Activated CD8-positive, alpha-beta T cell treated with anti-CD3 and anti-CD28 coated beads for 36 hours (primary cell): ENCODE measurements at places on chromosomes 11 and 22. TPM values are rescaled to one million over a fixed set of nuclear protein-coding genes. Genes with fewer than 3 reads are reported as not detected.

GRCh38 chr11:12160680-12161079 is 50.3 kb downstream of the MICAL2 start:
- no peaks in the 10 kb centered on the region for H3K27me3 ChIP-seq
- no peak for DNase-seq
- no peak overlapping the region for H3K4me3 ChIP-seq
- peaks cover 55% of the 10 kb centered on the region for H3K4me1 ChIP-seq

GRCh38 chr22:19207884-19208283 is 29.3 kb upstream of the SLC25A1 start:
- peaks cover 12% of the 10 kb centered on the region for H3K27me3 ChIP-seq
- no peaks in the 10 kb centered on the region for H3K4me1 ChIP-seq
- no peak overlapping the region for H3K27ac ChIP-seq
- no peak overlapping the region for H3K4me3 ChIP-seq

- no peaks in the 10 kb centered on the region for H3K27me3 ChIP-seq
- peak overlapping the region; percentile 69 for H3K27ac ChIP-seq
- H3K4me1 ChIP-seq, result peaks cover 60% of the 10 kb centered on the region
- peaks cover 18% of the 10 kb centered on the region for H3K36me3 ChIP-seq
- DNase-seq, result peak; percentile 41
Observed at GRCh38 chr22:24284747-24285203, 14.1 kb downstream of the SPECC1L start.

GRCh38 chr11:1773131-1773993 is 9.6 kb upstream of the CTSD start:
- H3K4me1 ChIP-seq, result peaks cover 14% of the 10 kb centered on the region
- H3K4me3 ChIP-seq, result no peak overlapping the region
- no peaks in the 10 kb centered on the region for H3K27me3 ChIP-seq
- no peak for DNase-seq

DNA sequence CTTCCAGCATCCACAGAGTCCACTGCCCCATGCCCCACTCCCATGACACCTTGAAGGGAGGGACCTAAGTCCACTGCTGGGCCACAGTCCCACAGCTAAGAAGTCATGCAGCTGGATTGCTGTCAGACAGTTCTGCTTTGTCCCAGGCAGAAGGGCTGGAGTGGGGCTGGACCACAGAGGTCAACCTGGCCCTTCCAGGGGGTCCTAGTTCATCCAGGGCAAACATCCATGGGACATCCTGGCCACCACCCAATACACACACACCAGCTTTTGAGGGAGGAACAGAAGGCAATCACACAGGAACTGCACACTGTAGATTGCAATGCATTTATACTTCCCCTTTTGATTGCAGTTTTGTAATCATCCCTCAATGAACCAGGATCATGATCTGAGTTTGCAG is 11.3 kb upstream of the APOL4 start:
- no peak for DNase-seq
- H3K4me1 ChIP-seq, result peaks cover 9% of the 10 kb centered on the region
- no peak overlapping the region for H3K27ac ChIP-seq
- no peak overlapping the region for H3K4me3 ChIP-seq
- no peaks in the 10 kb centered on the region for H3K36me3 ChIP-seq
- peaks cover 15% of the 10 kb centered on the region for H3K27me3 ChIP-seq

DNA sequence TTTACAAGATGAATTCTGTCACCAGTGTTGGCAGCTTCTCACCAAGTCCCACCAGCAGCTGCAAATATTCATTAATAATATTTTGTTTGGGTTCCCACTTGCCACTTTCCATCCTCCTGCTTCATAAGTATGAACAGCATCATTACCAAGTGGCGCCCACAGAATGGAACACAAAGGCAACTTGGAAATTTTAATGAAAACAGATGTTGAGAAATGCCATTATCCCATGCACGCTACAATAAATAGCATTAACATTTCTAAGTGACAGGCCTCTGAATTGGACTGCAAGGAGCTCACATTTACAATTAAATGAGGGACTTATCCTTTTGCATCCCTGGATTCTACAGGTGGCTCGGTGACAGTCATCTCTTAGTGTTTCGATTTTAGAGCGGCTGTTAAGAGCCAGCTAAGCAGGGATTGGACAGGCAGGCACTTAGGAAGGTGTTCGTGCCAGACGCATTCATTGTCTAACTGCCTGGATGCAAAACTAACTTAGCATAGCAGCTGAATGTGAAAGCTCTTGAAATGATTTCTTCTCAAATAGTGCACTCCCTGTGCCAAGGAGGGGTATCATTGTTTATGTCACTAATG is 170.3 kb downstream of the KIRREL3 start:
- peaks cover 3% of the 10 kb centered on the region for H3K27me3 ChIP-seq
- no peaks in the 10 kb centered on the region for H3K36me3 ChIP-seq
- no peak overlapping the region for H3K27ac ChIP-seq

- H3K4me3 ChIP-seq, result no peak overlapping the region
- no peak overlapping the region for H3K27ac ChIP-seq
- no peaks in the 10 kb centered on the region for H3K36me3 ChIP-seq
- H3K4me1 ChIP-seq, result peaks cover 4% of the 10 kb centered on the region
- DNase-seq, result peak; percentile 28
Observed at GRCh38 chr11:71580057-71581003, 2.3 kb downstream of the KRTAP5-11 start.

DNA sequence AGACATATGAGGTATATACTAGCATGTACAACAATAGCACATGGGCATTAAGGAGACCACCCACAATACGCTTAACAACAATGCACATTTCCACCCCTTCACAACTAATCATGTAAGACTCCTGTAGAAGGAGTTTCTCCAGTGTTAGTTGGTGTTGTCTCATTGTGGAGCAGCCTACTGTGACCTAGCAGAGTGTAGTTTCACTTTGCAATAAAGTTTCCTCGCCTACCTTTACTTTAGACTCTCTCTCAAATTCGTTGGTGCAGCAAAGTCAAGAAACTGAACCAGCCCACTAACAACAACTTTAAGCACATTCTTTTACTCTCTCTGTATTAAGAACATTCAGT is 863.6 kb downstream of the FAM181B start:
- H3K27me3 ChIP-seq, result peaks cover 2% of the 10 kb centered on the region
- DNase-seq, result no peak
- H3K27ac ChIP-seq, result peak overlapping the region; percentile 99
- H3K36me3 ChIP-seq, result peaks cover 7% of the 10 kb centered on the region
- peak overlapping the region; percentile 76 for H3K4me3 ChIP-seq

DNA sequence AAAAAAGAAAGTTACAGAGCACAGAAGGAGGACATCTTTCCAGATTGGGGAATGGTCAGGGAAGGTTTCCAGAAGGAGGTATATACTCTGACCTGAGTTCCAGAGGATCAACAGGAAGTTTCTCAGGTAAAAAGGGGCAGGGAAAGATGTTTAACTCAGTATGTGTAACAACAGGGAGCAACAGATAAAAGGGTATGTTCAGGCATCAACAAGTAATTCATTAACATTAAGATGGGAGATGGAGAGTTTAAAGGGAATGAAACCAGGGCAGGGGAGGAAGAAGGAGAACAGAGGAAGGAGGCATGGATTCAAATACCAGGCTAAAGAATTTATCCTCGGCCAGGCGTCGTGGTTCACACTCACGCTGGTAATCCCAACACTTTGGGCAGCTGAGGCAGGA is 2.5 kb upstream of the DENND5A start:
- DNase-seq, result no peak
- peaks cover 9% of the 10 kb centered on the region for H3K4me1 ChIP-seq
- peaks cover 3% of the 10 kb centered on the region for H3K27me3 ChIP-seq
- H3K36me3 ChIP-seq, result peaks cover 6% of the 10 kb centered on the region
- no peak overlapping the region for H3K27ac ChIP-seq
- no peak overlapping the region for H3K4me3 ChIP-seq

DNA sequence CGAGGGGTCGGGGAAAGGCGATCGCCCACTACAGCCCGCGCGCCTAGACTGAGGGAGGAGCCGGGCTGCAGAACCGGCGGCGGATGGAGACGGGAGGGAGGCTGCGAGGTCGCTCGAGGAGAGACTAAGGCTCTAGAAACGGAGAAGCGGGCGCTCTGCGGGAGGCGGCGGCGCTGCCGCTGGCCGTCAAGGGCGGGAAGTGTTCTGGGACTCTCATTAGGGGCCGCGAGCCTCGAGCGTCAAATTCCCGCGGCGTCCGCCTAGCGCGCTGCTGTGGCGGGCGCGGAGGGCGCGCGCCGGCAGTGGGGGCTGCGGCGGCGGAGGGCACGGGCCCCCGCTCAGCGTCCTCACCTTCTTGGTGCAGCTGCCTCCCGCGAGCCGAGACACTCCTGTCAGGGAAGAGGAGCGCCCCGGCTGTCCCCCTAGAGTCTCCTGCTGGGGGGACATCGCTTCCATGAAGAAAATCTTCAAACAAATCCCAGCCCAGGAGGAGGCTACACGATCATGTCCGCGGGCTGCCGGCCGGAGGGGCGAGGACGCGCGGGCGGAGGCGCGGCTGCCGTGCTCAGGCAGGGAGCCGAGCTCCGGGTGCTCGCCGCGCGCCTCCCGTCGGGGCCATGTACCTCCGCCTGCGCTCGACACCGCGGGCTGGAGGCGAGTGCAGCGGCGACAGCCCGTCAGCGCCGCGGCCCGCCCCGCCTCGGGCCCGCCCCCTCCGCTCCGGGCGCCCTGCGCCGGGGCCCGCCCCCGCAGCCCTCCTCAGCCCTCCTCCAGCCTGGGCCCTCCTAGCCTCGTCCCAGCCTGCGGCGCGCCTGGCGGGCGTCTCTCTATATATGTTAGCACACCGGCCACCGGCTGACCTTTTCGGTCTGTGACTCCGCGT is at the start of gene ARHGAP20:
Gene ARHGAP20 (minus strand): TSS at position 662 of the 883 bp plus-strand sequence. CDS start 206 bp downstream, at position 456.
- peaks cover 13% of the 10 kb centered on the region for H3K4me1 ChIP-seq
- no peaks in the 10 kb centered on the region for H3K36me3 ChIP-seq
- peaks cover 62% of the 10 kb centered on the region for H3K27me3 ChIP-seq
- peak within 1 kb of the TSS; percentile 63 for H3K4me3 ChIP-seq

DNA sequence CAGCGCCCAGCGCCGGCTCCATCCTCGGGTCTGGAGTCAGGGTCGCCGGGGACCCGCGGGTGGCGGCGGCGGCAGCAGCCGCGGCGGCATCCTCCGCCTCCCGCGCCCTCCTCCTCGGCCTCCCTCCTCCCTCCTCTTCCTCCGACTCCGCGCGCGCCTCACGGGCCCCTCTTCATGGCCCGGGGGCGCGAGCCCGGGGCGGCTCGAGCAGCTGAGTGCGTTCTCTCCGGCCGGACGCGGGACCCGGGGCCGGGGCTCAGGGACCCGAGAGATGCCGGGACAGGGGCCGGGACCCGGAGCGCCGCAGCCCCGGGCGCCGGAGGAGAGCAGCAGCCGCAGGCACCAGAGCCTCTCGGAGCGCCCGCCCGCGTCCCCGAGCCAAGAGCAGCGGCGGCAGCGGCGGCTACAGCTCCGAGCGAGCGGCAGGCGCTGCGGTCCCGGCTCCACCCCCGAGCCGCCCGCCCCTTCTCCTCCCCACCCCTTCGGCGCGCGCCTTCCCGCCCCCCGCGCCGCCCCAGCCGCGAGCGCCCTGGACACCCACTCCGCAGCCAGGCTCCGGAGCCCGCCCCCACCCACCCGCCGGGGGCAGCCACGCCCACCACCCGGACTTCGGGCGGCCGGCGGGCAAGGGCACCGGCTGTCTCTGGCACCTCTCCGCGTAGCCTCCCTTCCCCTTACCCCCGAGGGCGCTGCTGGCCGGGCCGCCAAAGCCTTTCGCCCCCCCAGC is at the start of gene CHST1:
Gene CHST1 (minus strand): TSS at position 417 of the 727 bp plus-strand sequence. CDS start 14,699 bp downstream, outside the sequence.
- H3K4me1 ChIP-seq, result peaks cover 7% of the 10 kb centered on the region
- peaks cover 46% of the 10 kb centered on the region for H3K27me3 ChIP-seq
- peak; percentile 16 for DNase-seq
- H3K27ac ChIP-seq, result no peak within 1 kb of the TSS

- no peaks in the 10 kb centered on the region for H3K4me1 ChIP-seq
- no peak overlapping the region for H3K27ac ChIP-seq
- H3K4me3 ChIP-seq, result no peak overlapping the region
- no peaks in the 10 kb centered on the region for H3K27me3 ChIP-seq
- peaks cover 4% of the 10 kb centered on the region for H3K36me3 ChIP-seq
Observed at GRCh38 chr11:17898782-17899181, 114.1 kb downstream of the SERGEF start.

GRCh38 chr11:102581066-102581465 is 44.1 kb downstream of the MMP20 start:
- H3K27me3 ChIP-seq, result no peaks in the 10 kb centered on the region
- H3K27ac ChIP-seq, result no peak overlapping the region
- H3K4me1 ChIP-seq, result peaks cover 22% of the 10 kb centered on the region

GRCh38 chr11:115919341-115920091 is 415.3 kb upstream of the CADM1 start:
- peaks cover 5% of the 10 kb centered on the region for H3K27me3 ChIP-seq
- H3K36me3 ChIP-seq, result no peaks in the 10 kb centered on the region
- no peak overlapping the region for H3K4me3 ChIP-seq
- H3K27ac ChIP-seq, result peak overlapping the region; percentile 70
- peak; percentile 18 for DNase-seq

DNA sequence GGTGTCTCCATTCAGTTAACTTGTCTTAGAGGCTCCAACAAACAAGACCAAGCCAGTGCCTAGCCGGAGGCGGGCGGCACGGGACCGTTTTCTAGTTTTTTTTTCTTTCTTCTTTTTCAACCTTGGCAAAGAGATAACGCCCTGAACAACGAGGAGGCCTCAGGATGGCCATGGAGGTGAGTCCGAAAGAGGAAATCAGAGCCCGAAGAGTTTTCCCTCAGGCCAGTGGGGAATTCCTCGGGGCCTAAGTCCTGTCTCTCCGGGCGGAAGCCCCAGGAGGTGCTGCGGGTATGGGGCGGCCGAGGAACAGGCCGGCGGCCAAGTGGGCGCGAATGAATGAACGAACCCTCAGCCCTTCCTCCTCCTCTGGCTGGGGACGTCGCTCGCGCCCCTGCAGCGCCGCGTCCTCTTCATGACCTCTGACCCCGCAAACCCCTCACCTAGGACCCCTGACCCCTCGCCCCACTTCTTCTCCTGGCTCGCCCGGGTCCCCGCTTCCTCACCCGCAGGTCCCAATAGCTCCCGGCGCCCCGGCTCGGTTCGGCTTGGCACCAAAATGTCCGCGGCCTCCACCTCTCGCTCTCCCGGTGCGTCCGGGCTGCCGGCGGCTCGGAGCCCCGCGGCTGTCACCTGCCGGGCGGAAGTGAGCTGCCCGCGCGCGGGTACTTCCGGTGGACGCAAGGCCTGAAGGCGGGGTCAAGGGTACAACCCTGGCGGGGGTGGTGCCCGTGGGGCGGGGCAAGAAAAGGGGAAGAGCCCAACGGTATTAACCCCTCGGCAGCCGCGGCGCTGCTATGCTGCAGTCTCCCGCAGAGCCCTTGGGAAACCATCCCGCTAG is at the start of gene AP1B1:
Gene AP1B1 (minus strand): TSS at position 650 of the 838 bp plus-strand sequence. CDS start 21,327 bp downstream, outside the sequence.
- H3K4me1 ChIP-seq, result peaks cover 39% of the 10 kb centered on the region
- H3K27ac ChIP-seq, result peak within 1 kb of the TSS; percentile 91
- H3K4me3 ChIP-seq, result peak within 1 kb of the TSS; percentile 91
- no peaks in the 10 kb centered on the region for H3K27me3 ChIP-seq
- DNase-seq, result peak; percentile 97

The SMC1B gene
- total RNA-seq, result 1.8 TPM

The RBM4 gene
- 108 TPM for total RNA-seq

The PDE2A gene
- 0.72 TPM for total RNA-seq

The OR51B4 gene
- total RNA-seq, result not detected

The PAX6 gene
- not detected for total RNA-seq

The CFAP68 gene
- 38.6 TPM for total RNA-seq

The POU2AF1 gene
- 3.6 TPM for total RNA-seq
